ENCODE measurements at places on chromosomes 7 and 10.

- DNase-seq: no peak
These were observed 29.3 kb upstream of the NUB1 start for GRCh38 chr7:151312356-151312755.

GRCh38 chr10:59234194-59234593, 57.8 kb downstream of the PHYHIPL start:
- no peak for DNase-seq

DNA sequence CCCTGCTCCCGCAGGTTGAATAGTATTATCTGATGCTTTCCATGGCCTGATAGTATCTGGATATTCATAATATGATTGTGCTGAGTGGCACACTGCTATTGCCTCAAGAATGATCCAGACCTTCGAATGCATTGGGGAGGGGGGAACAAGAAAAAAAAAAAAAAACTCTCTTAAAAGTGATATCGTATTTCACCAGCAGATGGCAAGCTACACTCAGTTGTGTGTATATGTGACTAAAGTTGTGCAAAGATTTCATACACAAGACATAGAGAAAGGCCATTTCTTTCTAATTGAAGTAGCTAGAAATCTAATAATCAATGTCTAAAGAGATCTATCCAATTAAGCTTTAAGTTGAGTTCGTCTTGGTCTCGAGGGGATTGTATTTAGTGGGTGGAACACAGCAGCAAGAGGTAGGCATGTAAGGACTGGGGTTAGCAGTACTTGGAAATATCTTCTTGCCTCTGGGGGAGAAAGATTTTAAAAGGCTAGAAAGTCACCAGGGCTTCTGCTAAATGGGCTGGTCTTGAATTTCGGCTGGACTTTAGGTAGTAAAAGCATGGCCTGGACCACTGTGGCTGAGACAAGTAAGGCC, 15.3 kb downstream of the SFRP4 start:
- DNase-seq: no peak

DNA sequence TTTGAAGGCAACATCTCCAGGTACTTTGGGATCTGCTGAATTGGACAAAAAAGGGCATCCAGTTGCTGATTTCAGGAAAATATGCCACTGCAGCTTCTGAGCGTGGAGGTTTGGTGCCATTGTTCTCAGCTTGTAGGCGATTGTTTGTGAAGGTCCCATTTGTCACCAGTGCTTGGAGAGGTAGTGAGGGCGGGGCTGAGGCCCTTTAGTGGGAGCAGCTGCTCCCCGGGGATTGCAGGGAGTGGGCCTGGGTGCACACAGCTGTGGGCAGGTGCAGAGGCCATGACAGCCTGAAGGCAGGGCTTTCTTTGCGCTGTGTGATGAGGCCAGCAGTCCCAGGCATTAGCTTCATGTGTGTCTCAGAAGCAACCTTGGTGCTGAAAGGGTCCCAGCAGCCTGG, 3.9 kb downstream of the FAM20C start:
- no peak for DNase-seq

- DNase-seq: no peak
These were observed 29.4 kb upstream of the ANAPC16 start for GRCh38 chr10:72186258-72186981.

DNA sequence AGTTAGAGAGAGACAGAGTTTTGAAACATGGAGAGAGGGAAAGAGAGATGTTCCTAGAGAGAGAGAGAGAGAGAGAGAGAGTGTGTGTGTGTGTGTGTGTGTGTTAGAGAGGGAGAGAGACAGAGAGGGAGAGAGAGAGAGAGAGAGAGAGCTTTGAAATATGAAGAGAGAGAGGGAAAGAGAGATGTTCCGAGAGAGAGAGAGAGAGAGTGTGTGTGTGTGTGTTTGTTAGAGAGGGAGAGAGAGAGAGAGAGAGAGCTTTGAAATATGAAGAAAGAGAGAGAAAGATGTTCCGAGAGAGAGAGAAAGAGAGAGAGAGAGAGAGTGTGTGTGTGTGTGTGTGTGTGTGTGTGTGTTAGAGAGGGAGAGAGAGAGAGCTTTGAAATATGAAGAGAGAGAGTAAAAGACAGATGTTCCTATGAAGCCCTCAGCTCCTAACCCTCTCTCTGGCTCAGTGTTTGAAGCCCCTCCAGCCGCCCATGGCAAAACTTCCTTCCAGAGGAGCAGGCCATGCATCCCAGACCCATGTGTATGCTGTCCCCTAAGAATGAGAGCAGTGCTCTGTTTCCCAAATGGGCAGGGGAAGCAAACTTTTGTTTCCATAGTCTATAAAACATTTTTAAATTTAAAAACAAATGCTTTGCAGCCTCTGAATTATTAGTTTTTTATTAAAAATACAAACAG, 130.9 kb downstream of the KCNMA1 start:
- DNase-seq: no peak

DNA sequence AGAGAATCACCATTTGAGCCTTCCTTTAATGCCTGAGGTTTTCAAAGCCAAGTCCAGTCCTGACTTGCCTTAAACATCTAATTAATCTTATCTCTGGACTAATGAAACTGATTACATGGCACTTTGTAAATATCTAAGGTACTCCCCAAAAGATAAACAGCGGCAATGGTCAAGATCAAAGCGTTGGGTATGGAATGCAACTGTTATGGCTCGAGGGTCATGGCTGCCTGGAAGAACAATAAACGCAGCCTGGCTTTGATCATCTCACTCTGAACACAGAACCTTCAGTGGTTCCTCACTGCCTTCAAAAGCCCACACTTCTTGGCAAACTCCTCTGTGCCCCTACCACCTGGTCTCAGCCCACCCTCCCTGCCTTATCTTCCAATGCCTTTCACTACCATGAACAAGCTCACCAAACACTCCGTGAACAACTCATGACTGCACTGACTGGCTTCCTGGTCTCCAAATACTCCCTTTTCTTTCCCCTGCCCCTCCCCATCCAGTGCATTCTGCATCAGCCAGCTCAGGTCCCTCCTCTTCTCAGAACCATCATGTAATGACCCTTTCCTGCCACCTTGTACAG, 150.2 kb upstream of the NFE2L3 start:
- no peak for DNase-seq

- DNase-seq: peak; percentile 46
These were observed 597 bp downstream of the APBB1IP start for GRCh38 chr10:26438534-26439341.

- no peak for DNase-seq
These were observed 217.7 kb upstream of the FZD1 start for GRCh38 chr7:91046322-91047089.

- no peak for DNase-seq
These were observed 771 bp upstream of the ADIRF start for GRCh38 chr10:86967481-86967941.

DNA sequence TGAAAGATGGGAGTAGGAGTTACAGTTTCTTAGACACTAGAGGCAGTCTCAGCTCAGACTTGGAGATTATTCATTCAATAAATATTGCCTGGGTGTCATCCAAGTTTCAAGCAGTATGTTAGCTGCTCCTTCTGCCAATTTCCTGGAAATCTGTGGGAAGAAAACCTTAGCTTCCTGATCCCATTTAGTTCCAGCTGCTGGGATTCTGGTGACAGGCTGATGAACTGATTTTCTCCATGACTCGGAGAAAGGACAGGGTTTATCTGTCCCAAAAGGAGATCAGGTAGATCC, 95.8 kb downstream of the CLEC2L start:
- no peak for DNase-seq

- DNase-seq: no peak
These were observed 214.7 kb downstream of the ELFN1 start for GRCh38 chr7:1884583-1885350.

DNA sequence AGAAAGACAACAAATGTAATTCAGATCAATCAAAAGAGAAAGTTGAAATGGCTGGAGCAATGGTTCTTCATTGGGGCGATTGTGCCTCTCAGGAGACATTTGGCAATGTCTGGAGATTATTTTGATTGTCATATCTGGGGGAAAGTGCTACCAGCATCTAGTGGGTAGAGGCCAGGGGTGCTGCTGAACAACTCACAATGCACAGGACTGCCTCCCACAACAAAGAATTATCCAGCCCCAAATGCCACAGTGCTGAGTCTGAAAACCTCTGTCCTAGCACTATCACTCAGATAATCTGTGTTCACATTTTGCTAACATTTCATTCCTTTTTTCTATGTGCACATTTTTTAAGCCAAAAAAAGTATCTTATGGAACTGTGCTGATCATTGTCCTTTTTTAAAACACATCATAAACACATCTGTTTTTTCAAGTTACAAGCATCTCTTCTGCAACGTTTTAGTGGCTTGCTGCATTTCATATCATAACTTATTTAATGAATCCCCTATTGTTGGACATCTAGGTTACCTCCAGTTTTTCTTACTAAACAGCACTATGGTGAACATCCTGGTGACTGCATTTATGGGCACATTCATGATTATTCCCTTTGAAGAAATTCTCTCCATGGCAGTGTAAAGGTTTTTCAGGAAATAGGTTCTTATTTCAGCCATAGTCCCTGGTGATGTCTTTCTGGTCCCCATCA, 114.2 kb downstream of the C10orf105 start:
- no peak for DNase-seq

- DNase-seq: no peak
These were observed 17.0 kb downstream of the KCP start for GRCh38 chr7:128893251-128894100.

- DNase-seq: no peak
These were observed 6.3 kb upstream of the HGF start for GRCh38 chr7:81776161-81776560.

Measured in T follicular helper cell (primary cell).